Caco-2 (cell line): ENCODE measurements at places on chromosomes 3 and 15.

- DNase-seq, result no peak
Observed at GRCh38 chr3:152284906-152285305, 16.2 kb downstream of the MBNL1 start.

GRCh38 chr15:90451053-90451850 lies 63.2 kb downstream of the IQGAP1 start:
- no peak for DNase-seq

- DNase-seq, result no peak
Observed at GRCh38 chr3:195739561-195740111, 18.9 kb downstream of the MUC20 start.

DNA sequence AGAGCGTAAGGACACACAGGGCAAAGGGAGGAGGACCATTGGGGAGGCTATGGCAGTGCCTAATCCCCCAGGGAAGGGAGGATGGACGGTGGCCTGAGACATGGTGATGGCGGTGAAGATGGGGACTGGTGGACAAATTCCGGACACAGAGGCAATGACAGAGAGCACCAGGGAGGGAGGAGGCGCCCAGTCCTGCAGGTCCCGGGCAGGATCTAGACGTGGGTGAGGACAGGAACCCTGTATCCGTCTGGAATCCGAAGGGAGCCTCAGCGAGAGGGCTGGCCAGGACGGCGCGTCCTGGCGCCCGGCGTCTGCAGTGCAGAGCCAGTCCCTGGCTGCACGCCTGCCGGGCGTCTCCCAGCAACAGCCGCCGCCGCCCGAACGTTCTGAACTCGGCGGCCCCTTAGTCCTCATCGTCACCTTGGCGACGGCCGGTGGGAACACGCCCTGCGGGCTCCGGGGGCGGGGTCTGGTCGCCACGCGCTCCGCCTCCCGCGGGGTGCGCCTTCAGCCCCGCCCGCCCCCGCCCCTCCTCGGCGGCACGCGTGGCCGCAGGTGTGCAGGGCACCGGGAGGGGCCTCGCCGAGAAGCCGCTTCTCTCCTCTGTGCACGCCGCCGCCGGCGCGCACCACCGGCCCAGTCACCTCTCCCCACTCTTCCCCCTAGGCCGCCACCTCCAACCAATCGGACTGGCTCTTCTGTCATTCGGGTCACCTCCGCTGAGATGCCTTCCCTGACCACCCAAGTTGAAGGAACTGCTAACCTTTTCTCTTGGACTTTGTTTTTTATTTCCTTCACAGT lies 11.6 kb downstream of the XIRP1 start:
- DNase-seq, result peak; percentile 94

DNA sequence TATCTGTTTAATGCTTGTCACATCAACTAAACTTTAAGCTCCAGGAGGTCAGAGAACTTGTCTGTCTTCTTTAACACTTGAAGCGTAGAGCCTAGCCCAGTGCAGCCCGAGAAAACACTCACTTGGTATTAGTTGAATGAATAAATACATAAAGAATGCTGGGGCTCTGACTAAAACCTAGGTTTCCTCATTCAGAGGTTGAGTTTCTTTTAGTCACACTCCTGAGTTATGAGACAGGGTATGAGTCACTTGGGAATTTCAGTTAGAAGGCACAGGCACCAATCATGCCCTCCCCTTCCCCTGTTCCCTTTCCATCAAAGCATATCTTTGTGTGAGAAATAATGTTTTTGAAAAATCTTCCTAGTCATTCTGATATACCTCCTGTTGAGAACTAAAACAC lies 589.8 kb upstream of the DPPA4 start:
- DNase-seq, result no peak

DNA sequence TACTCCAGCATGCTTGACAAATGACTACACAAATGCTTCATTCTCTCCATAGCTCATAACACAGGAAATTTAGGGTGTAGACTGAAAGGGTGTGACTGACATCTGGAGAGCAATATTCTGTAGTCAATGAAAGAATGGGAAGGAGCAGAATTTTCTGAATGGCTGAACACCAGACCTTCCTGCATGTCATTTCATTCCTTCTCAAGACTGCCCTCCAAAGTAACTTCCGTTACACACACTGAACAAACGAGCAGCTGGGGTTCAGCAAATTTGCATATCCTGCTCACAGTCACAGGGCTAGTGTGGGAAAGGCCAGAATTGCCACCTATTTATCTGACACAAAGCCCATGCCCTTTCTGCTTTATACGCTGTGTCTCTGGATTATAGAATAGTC lies 325.0 kb upstream of the CFAP20DC start:
- DNase-seq, result no peak

- peak; percentile 36 for DNase-seq
Observed at GRCh38 chr3:75294124-75294523, 370.0 kb upstream of the FRG2C start.

- DNase-seq, result no peak
Observed at GRCh38 chr3:81740731-81741130, 20.7 kb downstream of the GBE1 start.

- no peak for DNase-seq
Observed at GRCh38 chr15:81199031-81199779, 2.5 kb downstream of the IL16 start.

- no peak for DNase-seq
Observed at GRCh38 chr3:126518779-126519177, 1.2 kb upstream of the UROC1 start.

DNA sequence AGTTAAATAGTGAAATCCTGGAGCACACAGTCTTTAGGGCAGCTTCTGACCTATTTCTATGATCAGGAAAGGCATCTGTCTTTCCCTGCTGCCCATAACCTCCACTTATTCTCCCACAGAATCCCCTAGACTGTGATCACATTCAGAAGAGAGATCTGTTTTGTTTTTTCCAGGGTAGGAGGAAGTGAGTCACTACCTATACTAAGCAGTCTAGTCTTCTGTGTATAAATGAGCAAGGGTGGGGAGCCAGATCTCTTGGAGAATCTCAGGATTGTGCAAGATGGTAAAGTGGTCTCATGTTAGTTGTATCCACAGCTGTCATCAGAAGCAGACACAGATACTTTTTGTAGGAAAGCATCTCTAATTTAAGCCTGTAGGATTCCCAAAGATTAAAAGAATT lies 11.8 kb upstream of the FBXO22 start:
- no peak for DNase-seq

DNA sequence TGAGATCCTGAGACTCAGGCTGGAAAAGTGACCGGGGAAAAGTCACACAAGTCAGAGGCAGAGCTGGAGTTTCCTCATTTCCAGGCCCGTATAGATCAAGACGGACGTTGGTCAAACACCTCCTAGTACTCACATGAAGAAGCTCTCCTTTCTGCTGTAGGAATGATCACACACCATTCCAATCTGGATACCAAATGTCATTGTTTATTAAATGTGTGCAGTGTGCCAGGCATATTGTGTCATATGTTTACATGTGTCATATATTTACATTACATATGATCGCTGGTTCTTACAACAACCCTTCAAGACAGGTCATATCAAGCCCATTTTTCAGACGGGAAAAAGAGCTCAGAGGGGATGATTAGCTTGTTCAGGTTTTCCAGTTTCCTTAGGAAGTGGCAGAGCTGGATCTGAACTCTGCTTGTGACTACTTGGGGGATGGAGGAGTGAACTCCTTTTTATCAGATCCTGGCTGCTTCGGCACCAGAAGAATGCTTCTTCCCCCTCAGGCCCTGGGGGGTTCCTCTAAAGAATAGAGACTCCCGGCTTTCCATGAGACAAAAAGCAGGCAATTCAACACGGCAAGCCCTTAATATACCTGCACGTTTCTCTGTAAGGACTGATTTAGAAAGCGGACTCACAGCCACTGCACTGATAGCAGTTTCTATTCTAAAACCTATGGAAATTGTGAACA lies 41.9 kb downstream of the FAM43A start:
- DNase-seq, result no peak

DNA sequence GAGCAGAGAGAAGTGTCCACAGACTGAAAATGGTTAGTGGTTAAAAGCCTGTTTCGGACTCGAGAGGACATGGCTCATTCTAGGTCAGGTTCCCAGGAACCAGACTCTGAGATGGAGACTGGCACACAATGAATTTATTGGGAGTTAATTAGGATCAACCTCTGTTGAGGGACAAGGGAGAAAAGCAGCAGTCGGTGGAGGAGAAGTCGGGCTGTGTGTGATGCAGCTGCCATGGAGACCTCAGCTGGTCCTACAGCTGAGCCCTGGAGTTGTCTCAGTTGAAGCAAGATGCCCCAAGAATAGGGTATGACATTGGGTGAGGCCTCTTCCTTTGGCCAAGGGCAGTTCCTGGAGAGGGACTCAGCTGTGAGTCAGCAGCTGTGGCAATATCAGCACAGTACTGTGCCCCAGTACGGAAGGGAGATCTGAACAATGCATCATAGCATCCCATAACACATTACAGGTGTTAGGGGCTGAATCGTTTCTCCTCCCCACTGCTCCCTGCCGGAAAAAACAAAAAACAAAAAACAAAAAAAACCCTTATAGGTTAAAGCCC lies 105.4 kb downstream of the ABHD5 start:
- no peak for DNase-seq

- no peak for DNase-seq
Observed at GRCh38 chr3:140416666-140417065, 261.2 kb upstream of the TRIM42 start.

- DNase-seq, result no peak
Observed at GRCh38 chr15:25990220-25990619, 127.1 kb upstream of the ATP10A start.

- DNase-seq, result no peak
Observed at GRCh38 chr15:73633991-73634495, 854 bp upstream of the NPTN start.

DNA sequence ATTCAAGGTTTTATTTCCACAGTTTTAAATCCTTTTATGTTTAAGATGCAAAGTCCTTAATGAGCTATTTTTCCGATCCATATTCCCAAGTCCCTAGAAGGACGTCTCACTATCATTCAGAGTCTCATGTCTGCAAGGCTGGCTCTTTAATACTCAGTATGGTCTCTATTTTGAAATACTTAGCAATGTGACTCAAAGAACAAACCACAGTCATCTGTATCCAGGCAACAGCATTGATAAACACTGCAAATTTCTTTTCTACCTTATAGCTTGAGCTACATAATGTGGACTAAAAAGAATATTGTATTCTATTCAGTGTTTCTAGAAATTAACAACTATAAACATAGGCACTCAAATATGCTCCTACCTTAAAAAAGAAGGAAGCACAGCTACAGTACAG lies 588.3 kb upstream of the NAALADL2 start:
- DNase-seq, result no peak

GRCh38 chr15:100999369-100999768 lies 80.2 kb downstream of the LRRK1 start:
- DNase-seq, result no peak

GRCh38 chr3:138450181-138450580 lies 15.8 kb downstream of the ESYT3 start:
- peak; percentile 4 for DNase-seq

- DNase-seq, result no peak
Observed at GRCh38 chr3:30181581-30181980, 424.8 kb upstream of the TGFBR2 start.

- no peak for DNase-seq
Observed at GRCh38 chr3:111547631-111548030, 5.6 kb downstream of the CD96 start.

- no peak for DNase-seq
Observed at GRCh38 chr3:39315420-39315819, 14.1 kb upstream of the CCR8 start.

DNA sequence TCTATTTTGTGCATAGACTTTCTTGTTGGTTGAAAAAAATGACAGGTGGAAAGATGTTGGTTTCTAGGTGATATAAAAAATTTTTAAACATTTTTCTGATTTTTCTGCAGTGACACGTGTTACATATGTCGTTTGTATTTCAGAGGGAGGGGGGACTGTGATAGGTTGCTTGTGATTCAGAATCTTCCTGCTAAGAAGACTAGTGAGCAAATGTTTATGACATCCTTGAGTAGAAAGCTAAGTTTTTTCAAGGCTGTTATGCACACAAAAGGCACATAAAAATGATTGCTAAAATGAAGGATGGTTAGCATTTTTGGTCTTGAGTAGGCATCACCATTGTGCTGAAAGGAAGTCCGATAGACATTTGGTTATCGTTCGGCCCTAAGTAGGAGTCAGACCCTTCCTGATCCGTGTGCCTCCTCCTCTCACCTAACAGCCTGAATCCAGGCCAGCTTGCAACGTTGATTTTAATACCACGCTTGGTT lies 1.5 kb downstream of the ZNF639 start:
- no peak for DNase-seq

DNA sequence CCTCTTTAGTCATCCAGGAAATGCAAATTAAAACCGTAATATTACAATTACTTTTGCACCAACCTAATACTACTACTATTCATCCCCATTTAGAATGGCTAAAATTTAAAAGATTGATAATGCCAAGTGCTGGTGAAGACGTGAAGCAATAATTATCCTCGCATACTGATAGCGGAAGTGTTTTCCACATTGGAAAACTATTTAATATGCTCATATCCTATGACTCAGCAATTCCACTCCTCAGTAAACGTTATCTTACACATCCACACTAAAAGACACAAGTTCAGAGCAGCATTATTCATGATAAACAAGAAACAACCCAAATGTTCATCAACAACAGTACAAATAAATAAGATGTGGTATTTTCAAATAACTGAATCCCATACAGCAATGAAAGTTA lies 70.6 kb downstream of the VPS13C start:
- no peak for DNase-seq

GRCh38 chr3:65951836-65952505 lies 86.7 kb downstream of the MAGI1 start:
- DNase-seq, result no peak

GRCh38 chr15:58795825-58796224 lies 24.7 kb downstream of the MINDY2 start:
- no peak for DNase-seq

- no peak for DNase-seq
Observed at GRCh38 chr3:28504976-28505375, 156.4 kb upstream of the AZI2 start.

DNA sequence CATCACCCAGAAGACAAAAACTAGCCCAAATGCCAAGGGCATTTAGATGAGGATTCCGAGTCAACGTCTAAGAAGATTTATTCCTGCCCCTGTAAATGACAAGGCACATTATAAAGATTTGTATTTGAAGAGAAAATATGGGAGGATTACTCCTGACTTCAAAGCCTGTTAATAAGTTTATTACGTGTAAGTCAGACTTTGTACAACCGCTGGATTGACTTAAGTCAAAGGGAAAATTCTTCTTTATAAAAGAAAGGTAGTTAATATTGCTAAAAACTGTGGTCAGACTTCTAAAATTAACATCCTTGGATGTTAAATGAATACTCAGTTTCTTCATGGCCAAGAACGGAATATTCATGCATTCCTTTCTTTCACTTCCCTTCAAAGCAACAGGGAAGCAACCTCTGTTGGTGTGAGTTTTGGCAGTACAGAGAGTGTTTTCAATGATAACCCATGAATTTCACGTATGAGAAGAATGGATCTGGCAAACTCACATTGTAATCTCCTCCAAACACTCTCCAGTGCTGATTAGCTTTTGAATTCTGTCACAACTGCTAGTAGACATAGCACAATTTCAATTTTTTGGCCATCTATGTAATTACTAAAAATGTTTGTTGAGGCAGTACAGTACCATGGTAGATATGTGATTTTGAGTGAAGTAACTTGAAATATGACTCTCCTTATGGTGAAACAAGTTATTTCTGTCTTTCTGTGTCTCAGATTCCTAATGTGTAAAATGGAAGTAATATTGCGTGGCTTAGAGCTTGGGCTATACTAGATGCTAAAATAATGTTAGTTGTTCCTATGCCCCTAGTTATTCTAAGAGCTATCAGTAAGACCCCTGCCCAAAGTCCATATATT lies 62.0 kb downstream of the PLD1 start:
- no peak for DNase-seq
